ENCODE measurements at places on chromosomes 5 and 9. TPM values are rescaled to one million over a fixed set of nuclear protein-coding genes. Genes with fewer than 3 reads are reported as not detected.

DNA sequence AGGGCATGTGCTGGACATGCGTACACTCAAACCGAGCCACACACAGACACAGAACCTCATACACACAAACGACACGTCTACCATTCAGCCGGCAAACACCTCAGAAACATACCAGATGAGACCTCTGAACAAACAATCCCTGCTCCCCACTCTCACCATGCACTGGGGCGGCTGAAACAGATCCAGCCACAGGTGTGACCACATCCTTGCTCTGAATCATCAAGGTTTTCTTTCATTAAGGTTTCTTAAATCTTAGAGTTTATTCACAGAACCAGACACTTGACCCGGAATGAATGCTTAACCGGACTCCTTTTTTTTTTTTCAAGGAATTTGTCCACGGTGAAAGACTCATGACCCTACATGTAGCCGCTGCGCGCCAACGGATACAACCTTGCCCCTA, 26.2 kb downstream of the TERT start:
- DNase-seq, result peak; percentile 81

- no peak for DNase-seq
Measured at GRCh38 chr9:130636648-130637020, 27.8 kb upstream of the PRDM12 start.

DNA sequence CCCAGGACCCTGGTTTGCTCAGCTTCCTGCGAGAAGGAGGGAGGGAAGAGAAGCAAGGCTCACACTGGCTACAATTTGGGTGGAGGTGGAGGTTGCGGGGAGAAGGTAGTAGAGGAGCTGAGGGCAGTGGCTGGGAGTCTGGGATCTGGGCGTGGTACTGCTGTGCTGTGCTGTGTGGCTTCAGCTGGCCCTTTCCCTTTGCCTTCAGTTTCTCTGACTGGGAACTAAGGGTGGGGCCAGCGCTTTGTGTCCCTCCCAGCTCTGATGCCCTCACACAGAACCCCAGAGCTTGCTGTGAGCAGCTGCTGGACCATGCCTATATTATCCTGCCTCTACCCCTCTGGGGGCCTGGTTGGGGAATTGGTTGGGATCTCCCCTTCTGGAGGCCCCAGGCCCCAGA, 60.9 kb downstream of the RGS3 start:
- DNase-seq, result no peak

GRCh38 chr5:132387640-132388117, 18.2 kb downstream of the SLC22A5 start:
- DNase-seq, result no peak

Gene BAAT
- total RNA-seq, result not detected

DNA sequence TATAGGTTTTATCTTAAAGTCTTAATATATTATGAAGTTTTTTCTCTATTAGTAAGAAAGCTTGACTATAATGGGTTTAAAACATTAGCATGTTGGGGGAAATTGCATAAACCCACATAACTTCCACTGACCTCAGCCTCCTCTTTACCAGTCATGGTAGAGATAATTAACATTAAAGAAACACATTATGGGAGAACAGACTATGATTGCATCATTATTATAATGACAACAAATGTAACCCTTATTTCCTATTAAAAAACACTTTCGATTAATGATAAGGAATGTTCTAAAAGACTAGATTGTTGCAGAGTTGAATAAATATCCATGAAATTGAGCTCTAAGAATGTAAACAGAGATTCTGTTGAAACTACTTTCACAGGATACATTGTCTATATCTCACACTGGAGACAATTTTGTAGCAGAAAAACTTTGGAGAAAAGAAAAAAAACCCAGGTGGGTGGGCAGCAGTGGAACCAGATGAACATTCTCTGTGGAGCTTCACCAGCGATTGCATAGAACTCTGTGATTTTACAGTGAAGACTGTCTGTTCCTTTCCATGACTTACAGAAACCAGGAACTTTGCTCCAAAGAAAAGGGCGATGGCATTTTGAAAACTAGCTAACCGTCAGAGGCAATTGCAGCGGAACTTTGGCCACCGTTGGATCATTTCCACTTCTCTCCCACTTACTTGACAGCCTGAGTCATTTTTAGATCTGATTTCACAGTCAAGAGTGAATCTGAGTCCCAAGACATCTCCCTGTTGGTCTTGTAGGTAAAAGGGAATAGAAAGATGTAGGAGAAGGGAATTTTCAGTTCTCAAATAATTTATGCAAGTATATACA, 21.0 kb upstream of the ERAP2 start:
- no peak for DNase-seq

DNA sequence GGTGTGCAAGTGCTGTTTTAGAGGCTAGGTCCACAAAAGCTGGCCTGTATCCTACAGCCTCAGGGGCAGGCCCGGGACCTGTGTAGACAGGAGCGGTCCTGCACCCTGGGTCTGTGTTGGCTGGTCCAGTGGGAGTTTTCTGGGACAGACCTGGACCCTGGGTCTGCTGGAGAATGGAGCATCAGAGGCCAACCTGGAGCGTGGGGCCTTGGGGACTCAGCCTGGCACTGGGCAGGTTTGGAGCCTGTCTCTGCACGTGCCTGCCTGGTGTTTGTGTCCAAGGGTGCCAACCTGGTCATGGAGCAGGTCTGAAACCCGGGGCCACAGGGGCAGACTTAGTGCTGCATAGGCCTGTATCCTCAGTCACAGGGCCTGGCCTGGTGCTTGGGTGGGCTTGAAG, 45.8 kb downstream of the SRFBP1 start:
- no peak for DNase-seq

GRCh38 chr5:115985802-115986757, 23.8 kb downstream of the LVRN start:
- no peak for DNase-seq

Gene PCDHGB1
- total RNA-seq, result not detected

GRCh38 chr5:39231705-39232525, 12.6 kb upstream of the FYB1 start:
- DNase-seq, result peak; percentile 81

DNA sequence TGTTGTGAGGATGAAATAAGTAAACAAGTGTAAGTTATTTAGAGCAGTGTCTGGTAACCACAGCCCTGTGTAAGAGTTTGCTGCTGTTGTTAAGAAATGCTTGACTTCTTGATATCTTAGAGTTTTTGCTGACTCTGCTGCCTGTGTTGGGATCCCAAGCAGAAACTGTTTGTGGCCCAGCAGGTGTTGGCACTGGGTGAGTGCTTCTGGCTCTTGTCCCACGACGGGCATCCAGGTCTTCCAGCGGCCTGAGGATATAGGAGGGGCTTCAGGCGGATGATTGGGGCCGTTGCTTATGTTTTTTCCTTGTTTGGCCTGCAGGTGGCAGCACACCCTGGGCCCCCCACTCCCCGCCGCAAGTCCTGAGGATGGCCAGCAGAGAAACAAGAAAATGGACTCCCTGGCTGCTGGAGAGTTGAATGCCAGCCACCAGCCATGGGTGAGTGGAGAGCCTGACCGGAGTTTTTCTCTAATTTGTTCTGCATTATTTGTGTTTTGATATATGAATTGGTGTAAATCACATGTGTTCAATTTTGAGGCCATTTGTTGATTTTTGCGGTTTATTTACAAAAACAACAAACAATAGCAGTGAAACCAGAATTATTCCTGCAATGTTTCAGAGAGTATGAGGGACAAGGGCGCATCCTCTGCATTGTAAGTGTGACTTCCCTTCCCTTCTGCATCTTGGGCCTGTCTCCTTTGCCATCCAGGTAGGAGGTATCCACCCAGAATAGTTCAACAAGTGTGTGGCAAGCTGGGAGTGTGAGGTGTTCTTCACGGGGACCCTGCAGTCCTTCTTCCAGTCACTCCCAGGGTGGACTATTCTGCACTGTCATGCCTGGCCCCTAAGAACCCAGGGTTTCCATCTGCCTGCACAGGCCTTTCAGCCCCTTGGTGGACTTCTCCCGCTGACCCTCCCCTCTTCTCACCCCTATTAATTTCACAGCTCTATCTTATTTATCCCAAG, 50.3 kb downstream of the SLC22A5 start:
- DNase-seq, result peak; percentile 73

DNA sequence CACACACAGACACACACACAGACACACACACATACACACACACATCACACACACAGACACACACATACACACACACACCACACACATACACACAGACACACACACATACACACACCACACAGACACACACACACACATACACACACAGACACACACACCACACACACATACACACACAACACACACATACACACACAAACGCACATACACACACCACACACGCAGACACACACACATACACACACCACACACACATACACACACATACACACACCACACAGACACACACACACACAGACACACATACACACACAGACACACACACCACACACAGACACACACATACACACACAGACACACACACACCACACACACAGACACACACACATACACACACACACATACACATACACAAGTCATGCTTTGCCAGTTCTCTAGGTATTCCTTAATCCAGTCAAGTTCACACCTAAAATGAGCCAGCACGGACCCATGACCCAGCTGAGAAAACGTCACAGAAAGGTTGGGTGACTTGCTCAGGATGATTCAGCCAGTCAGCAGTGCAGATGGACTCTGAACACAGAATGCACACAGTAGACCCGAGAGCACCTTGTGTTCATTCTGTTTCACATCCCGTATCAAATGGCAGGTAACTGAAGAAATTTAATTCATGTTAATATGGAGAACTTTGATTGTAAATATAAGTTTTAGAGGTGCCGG, 746.4 kb downstream of the MTRR start:
- no peak for DNase-seq

- peak; percentile 84 for DNase-seq
Measured at GRCh38 chr9:447230-448025, 232.8 kb downstream of the DOCK8 start.
